ENCODE measurements at places on chromosomes 3 and 15.

DNA sequence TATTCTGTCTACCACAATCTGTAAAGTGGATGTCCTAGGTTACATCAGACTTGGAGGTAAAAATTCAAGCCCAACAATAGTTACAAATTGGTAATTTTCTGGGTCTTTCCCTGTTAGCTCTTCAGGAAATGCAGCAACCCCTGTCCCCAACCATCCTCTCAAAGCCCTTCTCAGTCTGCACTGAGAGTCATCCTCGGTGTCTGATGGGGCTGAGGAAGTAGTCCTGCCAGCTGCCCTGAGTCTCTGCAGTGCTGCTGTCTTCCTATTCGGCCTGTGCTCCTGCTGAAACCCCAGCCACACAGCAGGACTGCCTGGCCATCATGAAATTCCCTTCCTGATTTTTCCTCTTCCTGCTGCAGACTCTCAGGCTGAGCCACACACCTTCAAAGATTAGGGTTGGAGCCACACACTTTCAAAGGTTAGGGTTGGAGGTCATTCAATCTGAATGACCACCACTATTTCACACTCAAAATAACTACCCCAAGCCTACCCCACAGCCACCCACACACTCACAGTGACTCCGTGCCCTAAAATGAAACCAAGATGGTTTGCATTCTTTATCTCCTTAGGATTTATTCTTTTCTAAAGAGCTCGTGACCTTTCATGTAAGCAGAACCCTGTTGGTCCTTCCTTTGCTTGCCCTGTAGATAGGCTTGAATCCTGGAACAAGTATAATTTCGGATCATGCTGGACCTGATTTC is 17.6 kb downstream of the TRIM42 start:
- DNase-seq = no peak

- no peak for DNase-seq
Measured at GRCh38 chr3:140391061-140391460, 286.8 kb upstream of the TRIM42 start.

DNA sequence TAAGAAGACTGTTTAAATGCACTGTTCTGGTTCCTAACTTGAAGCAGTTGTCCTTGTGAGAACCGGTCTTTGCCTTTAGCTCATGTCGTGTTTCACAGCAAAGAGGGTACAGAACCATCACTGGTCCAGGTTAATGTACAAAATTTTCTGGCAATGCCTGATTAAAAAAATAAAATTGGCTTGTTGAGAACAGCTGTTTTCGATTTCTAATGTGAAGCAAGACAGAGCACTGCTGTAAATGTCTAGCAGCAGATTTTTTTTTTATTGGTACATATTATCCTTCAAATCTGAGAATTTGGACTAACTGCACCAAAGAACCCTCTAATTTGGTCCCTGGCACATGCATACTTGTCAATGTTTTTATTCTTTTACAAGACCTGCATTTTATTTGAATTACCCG is 103.3 kb downstream of the STT3B start:
- DNase-seq = no peak

DNA sequence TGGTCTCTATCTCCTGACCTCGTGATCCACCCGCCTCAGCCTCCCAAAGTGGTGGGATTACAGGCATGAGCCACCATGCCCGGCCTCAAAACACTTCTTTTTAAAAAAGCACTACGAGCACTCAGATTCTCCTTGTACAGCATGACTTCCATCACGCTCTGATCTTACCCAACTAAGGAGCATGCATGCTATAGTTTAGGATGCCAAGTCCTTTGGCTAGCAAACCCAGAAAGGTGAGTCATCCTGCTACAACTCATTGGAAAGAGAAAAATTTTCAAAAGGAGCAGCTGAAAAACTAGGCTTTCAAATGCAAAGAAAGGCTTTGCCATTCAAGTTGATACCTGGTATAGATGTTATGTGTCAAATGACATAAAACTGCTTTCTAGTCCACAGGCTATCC is 70.3 kb upstream of the PRICKLE2 start:
- no peak for DNase-seq

- no peak for DNase-seq
Measured at GRCh38 chr3:187521546-187521945, 148.6 kb downstream of the SST start.

DNA sequence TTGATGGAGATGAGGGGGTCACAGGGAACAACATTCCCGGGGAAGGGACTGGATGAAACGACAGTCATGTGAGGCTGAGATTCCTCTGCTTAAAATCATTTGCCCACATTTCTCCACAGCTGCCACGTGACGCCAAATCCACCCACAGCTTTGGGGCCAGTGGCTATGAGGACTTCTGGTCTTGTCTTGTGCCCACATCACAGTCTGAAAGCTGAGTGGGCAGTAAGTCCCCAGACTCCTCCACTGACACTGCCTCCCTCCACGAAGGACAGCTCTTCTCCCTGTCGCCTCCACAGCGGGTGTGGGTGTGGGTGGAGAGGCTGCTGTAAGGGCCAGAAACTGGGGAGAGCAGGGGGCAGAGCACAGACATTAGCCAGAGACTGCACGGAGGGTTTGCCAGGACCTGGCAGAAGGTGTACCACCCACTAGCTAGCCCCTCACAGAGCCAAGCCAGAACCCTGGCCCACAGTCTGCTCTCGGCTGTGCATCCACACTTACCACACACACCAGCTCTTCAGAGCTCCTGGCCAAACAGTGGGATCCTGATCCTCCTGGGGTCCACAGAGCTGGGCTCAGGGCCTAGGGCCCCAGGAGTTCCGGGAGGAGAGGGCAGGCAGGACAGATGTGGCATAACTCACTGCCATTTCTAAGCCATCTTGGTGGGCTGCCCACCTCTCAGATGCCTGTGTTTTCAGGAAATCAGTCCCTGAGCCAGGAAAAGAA is 24.2 kb downstream of the RAB6B start:
- DNase-seq = no peak

DNA sequence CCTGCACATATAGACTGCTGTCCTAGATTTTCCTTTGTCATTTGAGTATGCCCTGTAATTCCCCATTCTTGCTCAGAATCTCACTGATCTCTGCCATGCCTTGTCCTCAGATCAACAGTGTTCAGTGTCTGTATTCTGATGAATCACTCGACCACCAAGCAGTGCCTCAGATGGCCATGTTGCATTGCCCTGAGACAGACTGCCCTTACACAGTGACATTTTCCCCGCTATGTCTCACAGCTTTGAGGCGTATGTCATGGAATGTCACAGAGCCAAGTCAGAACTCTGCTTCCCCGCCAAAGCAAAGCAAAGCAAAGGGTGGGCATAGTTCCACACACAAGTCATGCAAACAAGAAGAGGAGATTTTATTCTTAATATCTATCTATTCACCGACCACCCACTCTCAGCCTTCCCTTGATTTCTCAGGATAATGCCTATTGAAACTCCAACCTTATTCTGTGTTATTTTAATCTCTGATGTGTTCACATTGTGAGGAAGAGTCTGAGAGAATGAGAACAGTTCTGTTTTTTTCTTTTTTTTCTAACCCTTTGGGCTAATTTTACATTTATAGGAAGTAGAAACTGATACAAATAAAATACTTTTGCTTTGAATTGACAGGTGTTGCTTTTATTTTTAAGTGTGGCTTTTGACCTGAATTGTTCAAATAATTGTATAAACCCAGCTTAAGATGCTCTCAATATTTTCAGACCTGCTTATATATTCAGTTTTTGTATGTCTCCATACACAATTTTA is 16.9 kb upstream of the PSMD6 start:
- DNase-seq = no peak

DNA sequence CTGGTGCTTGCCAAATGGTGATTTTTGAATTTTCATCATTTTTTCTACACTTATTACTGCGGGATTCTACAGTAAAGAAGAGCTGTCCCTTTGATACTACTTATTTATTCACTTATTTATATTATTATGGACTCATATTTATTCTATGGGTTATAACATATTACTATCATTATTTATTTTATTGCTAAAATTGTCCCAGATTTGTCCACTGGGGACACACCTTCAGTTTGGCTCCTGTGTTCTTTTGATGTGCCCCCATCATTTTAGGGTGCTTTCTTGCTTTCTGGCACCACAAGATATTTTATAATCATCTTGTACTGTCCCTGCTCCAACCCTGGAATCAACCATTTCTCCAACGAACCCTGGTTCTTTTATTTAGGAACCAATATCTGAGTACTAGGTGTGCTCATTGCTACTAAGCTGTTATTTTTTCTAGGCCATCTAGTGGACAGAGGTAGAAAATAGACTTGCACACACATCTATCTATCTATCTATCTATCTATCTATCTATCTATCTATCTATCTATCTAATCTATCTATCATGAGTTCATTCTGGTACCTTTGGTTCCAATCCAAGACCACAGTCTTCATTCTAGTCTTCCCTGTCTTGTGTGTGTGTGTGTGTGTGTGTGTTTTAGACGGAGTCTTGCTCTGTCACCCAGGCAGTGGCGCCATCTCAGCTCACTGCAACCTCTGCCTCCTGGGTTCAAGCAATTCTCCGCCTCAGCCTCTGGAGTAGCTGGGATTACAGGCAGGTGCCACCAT is 16.0 kb downstream of the SLC22A14 start:
- no peak for DNase-seq

- no peak for DNase-seq
Measured at GRCh38 chr15:89662893-89663626, 7.8 kb upstream of the KIF7 start.

DNA sequence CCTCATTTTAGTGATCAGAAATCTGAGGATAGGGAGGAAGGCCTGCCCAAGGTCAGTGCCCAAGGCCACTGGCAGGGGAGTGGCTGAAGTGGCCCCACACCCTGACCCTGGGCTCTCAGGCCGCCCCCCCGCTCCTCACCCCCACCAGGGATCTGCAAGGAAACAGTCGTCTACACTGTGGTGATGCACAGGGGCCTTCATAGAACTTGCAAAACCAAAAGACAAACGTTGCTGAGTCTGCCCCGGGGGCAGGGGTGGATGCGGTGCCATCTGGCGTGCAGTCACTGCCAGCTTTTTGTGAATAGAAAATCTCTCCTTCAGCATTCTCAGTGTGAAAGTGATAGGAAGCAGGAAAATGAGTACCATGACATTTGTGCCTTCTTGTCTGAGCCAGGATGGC is 41.3 kb downstream of the WHAMM start:
- DNase-seq = no peak

- no peak for DNase-seq
Measured at GRCh38 chr3:134419214-134419959, 45.1 kb upstream of the AMOTL2 start.

DNA sequence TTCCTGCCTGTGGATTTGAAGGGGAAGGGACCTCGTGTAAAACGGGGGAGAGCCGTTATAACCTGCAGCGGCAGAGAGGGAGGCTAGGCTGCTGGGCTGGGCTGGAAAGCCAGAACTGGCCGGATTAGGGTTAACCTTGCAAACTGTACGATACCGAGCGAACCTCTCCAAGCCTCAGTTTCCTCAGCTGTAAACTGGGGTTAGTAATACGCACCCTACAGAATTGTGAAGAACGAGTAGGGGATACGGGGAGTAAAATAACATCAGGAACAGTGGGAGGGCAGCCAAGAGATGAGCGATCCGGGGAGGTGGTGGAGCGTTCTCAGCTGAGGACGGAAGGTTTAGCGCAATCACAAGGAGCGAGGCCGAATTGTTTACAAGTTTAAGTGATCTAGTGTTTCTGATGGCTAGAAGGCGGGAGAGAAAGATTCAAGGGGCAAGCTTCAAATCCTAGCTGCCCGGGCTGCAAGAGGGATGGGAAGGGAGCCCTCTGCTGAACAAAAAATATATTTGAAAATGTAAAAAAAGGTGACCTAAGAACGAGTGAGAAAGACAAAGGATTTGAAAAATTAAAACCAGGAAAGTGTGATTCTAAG is 768 bp upstream of the SEMA5B start:
- peak; percentile 70 for DNase-seq

DNA sequence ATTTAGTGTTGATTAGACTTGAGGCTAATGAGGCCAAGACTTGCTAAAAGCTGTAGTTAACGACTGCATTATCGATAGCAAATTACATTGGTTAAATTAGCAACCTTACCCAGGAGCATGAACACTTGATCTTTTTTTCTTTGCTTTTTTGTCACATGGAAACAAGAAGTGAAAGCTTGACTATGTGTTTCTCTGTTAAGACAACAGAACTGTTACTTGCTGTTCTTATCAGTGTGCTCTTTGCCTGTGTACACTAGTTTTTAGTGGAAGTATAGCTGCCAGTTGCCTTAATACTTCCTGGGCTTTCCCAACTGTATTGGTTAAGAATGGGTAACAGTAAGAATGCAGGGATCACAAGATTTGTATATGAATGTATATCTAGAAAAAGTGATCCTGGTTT is 625.5 kb downstream of the NAALADL2 start:
- DNase-seq = no peak

DNA sequence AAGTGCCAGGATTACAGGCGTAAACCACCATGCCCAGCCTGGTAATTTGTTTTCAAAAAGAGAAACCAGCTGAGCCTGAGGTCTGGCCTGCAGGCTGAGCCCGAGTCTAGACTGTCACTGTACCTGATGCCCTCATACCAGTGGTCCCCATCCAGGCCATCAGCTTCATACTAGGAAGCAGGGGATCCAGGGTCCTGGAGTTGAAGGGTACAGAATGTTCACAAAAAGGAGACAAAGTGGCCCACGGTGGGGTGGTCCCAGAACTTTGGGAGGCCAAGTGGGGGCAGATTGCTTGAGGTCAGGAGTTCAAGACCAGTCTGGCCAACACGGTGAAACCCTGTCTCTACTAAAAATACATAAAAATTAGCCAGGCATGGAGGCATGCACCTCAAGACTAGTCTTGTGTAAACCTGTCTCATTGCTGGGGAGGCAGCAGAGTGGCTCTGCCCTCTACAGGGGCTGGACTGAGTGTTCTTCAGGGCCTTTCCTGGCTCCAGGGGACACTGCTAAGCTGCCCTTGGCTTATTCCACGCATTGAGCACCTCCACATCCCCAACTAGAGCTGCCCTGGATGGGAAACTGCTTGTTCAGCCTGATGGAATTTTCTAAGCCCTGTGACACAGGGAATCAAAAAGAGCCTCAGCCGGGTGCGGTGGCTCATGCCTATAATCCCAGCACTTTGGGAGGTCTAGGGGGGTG is 7.9 kb upstream of the HHATL start:
- no peak for DNase-seq

DNA sequence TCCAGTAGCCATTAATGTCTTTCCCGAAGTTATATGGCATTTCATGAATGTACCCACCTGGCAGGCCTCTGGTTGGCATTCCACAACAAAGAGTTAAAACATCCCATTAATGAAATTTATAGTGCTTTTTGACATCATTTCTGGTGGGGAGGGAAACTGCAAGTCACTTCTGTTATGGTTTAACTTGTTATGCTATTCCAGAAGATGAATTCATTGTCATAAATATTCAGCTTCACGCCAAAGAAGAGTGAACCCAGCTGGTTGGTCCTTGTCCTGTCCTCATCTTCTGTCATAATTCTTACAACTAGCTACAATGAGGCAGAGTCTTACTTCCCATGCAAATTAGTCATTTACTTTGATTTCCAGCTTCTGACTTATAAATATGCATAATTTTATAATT is 471.5 kb downstream of the FGF12 start:
- no peak for DNase-seq

GRCh38 chr3:87298111-87298718 is 21.8 kb upstream of the POU1F1 start:
- peak; percentile 1 for DNase-seq
